Esophagus muscularis mucosa (tissue), 4 donors: ENCODE measurements at places on chromosomes 3 and 15. TPM values are rescaled to one million over a fixed set of nuclear protein-coding genes. Genes with fewer than 3 reads are reported as not detected.

Gene LRTM1
- total RNA-seq, result not detected

Gene JMJD7
- total RNA-seq, result 7.2 TPM

DNA sequence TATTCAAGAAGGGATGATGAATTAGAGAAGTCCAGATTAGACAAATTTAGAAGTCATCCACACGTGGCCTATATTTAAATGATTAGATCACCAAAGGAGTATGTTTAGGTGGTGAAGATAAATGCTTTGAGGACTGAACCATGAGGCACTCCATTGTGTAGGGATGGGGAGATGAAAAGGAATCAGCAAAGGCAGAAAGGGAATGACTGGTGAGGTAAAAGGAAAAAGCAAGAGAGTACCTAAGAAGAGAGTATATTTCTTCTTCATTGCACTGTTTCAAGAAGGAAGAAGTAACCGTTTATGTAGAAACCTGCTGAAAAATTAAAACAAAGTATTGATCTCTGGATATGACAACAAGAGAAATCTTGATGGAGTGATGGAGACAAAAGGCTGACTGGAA lies 40.7 kb downstream of the DENND4A start:
- H3K27ac ChIP-seq, result no peak overlapping the region
- H3K27me3 ChIP-seq, result no peaks in the 10 kb centered on the region
- H3K36me3 ChIP-seq, result no peaks in the 10 kb centered on the region
- H3K4me1 ChIP-seq, result no peaks in the 10 kb centered on the region

DNA sequence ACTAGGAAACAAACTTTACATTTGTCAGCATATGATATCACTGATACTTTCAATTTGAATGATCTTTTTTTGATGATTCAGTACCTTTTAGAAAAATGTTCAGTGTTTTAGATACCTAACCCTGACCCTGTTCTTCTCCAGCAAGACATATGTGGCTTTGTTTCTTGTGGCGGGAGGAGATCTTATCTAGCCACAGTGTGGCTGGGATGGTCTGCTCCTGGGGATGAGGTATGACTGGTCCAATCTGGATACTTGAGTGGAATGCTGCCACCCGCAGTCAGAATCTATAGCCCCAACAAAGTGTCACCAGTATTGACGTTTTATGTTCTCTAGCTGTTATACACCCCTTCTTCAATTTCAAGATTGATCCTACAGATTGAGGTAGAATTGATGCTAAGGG lies 439.0 kb upstream of the GOLIM4 start:
- no peak overlapping the region for H3K27ac ChIP-seq
- H3K4me1 ChIP-seq, result no peaks in the 10 kb centered on the region
- H3K27me3 ChIP-seq, result no peaks in the 10 kb centered on the region
- DNase-seq, result no peak

DNA sequence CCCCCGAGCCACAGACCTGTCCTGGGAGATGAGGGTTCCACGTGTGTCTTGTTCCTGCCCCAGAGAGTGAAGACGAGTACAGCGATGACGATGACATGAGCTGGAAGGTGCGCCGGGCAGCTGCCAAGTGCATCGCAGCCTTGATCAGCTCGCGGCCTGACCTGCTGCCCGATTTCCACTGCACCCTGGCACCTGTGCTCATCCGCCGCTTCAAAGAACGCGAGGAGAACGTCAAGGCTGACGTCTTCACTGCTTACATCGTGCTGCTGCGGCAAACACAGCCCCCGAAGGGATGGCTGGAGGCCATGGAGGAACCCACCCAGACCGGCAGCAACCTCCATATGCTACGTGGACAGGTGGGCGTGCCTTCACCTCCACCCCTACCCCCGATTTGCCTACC lies 18.6 kb downstream of the CAND2 start:
- no peak overlapping the region for H3K4me3 ChIP-seq
- peaks cover 74% of the 10 kb centered on the region for H3K36me3 ChIP-seq
- H3K27me3 ChIP-seq, result no peaks in the 10 kb centered on the region
- H3K27ac ChIP-seq, result no peak overlapping the region
- peaks cover 13% of the 10 kb centered on the region for H3K4me1 ChIP-seq

- H3K27me3 ChIP-seq, result no peaks in the 10 kb centered on the region
- no peaks in the 10 kb centered on the region for H3K36me3 ChIP-seq
- H3K4me3 ChIP-seq, result peak within 1 kb of the TSS; percentile 77
- DNase-seq, result no peak
- H3K27ac ChIP-seq, result peak within 1 kb of the TSS; percentile 76
These were observed at the start of gene CYFIP1 for GRCh38 chr15:22980189-22981050. TSS of gene CYFIP1 (minus strand) at chr15:22980368. CDS start at chr15:22947285, 33,083 bp downstream.

- no peaks in the 10 kb centered on the region for H3K36me3 ChIP-seq
- H3K27me3 ChIP-seq, result no peaks in the 10 kb centered on the region
- H3K4me3 ChIP-seq, result no peak overlapping the region
- peaks cover 79% of the 10 kb centered on the region for H3K4me1 ChIP-seq
These were observed 3.3 kb downstream of the RAB8B start for GRCh38 chr15:63192619-63193206.

- no peak for DNase-seq
- H3K4me3 ChIP-seq, result no peak overlapping the region
- H3K36me3 ChIP-seq, result peaks cover 65% of the 10 kb centered on the region
- H3K4me1 ChIP-seq, result no peaks in the 10 kb centered on the region
- no peak overlapping the region for H3K27ac ChIP-seq
These were observed 60.8 kb downstream of the RYK start for GRCh38 chr3:134189849-134190248.

Gene SLC24A5
- total RNA-seq, result not detected

Gene LRRC3B
- total RNA-seq, result not detected

- no peak for DNase-seq
- H3K4me1 ChIP-seq, result no peaks in the 10 kb centered on the region
- no peaks in the 10 kb centered on the region for H3K27me3 ChIP-seq
- no peaks in the 10 kb centered on the region for H3K36me3 ChIP-seq
These were observed 131.7 kb downstream of the CADM2 start for GRCh38 chr3:85090495-85090894.

GRCh38 chr15:36903922-36904556 lies 196.3 kb downstream of the MEIS2 start:
- no peaks in the 10 kb centered on the region for H3K36me3 ChIP-seq
- no peak overlapping the region for H3K4me3 ChIP-seq
- no peak for DNase-seq
- peaks cover 41% of the 10 kb centered on the region for H3K4me1 ChIP-seq
- no peaks in the 10 kb centered on the region for H3K27me3 ChIP-seq
- peak overlapping the region; percentile 4 for H3K27ac ChIP-seq

Gene COL6A5
- not detected for total RNA-seq
